ENCODE measurements at places on chromosomes 5 and 9. TPM values are rescaled to one million over a fixed set of nuclear protein-coding genes. Genes with fewer than 3 reads are reported as not detected.

The PCDHGA2 gene
- total RNA-seq: 0.99 TPM

The GGTA1 gene
- 0.35 TPM for total RNA-seq

The GPX8 gene
- 129 TPM for total RNA-seq

The C7 gene
- 4.0 TPM for total RNA-seq

The DDX4 gene
- not detected for total RNA-seq

The GABRB2 gene
- 0.81 TPM for total RNA-seq

The LURAP1L gene
- total RNA-seq: 10.6 TPM

The GNPDA1 gene
- 79.5 TPM for total RNA-seq

The TMEFF1 gene
- total RNA-seq: 1.2 TPM

The MCTP1 gene
- 3.3 TPM for total RNA-seq

The RAD1 gene
- 48.3 TPM for total RNA-seq

The RASGRF2 gene
- 7.4 TPM for total RNA-seq

The GABRA6 gene
- total RNA-seq: 0.14 TPM

The SH3GL2 gene
- 0.02 TPM for total RNA-seq

The STXBP1 gene
- 18.8 TPM for total RNA-seq

The TAF11L10 gene
- total RNA-seq: not detected

The CDH9 gene
- total RNA-seq: not detected

The SLCO6A1 gene
- not detected for total RNA-seq

The CDKN2B-AS1 gene
- total RNA-seq: not detected

The PCDHGB4 gene
- total RNA-seq: 0.21 TPM

The PAX5 gene
- total RNA-seq: not detected

The FCN1 gene
- total RNA-seq: not detected

The SLC25A2 gene
- total RNA-seq: not detected

The NREP gene
- 157 TPM for total RNA-seq

The SLC12A7 gene
- 8.8 TPM for total RNA-seq

The CKMT2 gene
- total RNA-seq: not detected

All from H4 (cell line).